Left lung (tissue), 14 donors: ENCODE measurements at places on chromosomes 2 and 18. TPM values are rescaled to one million over a fixed set of nuclear protein-coding genes. Genes with fewer than 3 reads are reported as not detected.

- DNase-seq: no peak
Measured at GRCh38 chr2:141260911-141261310, 869.9 kb downstream of the LRP1B start.

The BMPR2 gene
- 99.7 TPM for total RNA-seq

DNA sequence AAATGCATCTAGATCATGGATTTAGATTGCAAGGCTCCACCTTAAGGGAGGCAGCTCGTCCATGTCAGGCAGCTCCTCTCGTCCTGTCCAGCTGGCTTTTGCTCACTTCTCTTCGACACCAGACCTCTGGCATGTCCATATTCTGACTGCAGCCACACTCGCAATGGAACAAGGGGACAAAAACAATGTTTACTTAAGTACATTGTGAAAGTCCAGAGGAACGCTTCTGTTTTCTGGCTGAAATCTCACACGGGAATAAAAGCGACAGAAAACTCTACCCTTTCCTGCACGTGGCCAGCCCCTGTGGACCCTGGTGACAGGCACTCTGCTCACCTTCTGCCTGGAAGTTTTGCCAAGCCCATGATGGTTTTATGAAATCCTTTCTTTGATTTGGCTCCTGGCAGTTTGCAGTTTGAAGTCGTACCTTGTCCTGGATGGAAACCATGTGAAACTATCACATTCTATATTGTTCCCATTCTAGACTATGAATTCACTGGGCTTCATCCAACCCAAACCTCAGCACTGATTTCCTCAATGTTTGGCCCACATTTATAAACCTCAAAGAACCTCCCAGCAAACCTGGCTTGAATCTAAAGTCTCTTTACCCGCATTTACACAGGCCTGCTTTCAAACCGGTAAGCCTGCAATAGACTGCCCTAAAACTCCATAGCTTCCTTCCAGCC lies 134.3 kb upstream of the PIEZO2 start:
- no peak for DNase-seq

DNA sequence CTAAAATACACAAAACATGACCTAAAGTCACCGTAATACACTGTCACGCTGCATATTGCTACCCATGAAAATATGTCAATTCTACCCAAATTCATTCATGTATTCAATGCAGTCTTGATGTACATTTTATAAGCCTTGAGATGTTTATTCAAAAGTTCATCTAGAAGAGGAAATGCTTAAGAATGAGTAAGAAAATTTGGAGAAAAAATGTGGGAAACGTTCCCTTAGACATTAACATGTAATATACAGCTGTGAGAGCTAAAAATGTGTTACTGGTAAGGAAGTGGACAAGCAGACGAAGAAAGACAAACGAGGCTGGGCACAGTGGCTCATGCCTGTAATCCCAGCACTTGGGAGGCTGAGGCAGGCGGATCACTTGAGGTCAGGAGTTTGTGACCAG lies 37.3 kb downstream of the THAP4 start:
- DNase-seq: no peak

- DNase-seq: no peak
Measured at GRCh38 chr2:173033084-173033483, 42.6 kb upstream of the MAP3K20 start.
